ENCODE measurements at places on chromosomes 1 and 21. TPM values are rescaled to one million over a fixed set of nuclear protein-coding genes. Genes with fewer than 3 reads are reported as not detected.

DNA sequence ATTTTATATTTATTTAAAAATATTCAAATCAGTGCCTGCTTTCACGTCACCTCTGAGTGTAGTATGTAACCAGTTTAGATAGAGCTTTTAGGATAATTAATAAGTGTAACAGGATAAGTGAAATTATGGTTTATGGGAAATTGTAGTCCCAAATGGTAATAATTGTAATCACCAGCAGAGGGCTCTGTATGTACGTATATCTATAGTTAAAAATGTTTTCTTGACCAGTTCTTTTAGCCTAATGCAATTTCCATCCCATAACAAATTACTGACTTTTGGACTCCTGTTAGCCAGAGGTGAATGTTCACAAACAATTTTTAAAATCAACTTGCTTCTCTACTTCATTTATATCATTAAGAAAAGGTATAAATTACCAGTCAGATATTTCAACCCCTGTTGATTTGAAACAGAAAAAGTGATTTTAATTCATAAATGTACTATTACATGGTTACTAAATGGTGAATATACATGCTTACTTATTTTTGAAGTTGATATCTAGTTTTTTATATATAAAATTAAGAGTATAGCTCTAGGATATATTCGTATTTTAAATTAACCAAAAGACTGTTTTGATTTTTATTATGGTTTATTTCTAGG lies 25.3 kb downstream of the SLC30A7 start:
- peak; percentile 83 for DNase-seq

- DNase-seq = no peak
Measured at GRCh38 chr1:54069791-54070170, 16.4 kb downstream of the TCEANC2 start.

DNA sequence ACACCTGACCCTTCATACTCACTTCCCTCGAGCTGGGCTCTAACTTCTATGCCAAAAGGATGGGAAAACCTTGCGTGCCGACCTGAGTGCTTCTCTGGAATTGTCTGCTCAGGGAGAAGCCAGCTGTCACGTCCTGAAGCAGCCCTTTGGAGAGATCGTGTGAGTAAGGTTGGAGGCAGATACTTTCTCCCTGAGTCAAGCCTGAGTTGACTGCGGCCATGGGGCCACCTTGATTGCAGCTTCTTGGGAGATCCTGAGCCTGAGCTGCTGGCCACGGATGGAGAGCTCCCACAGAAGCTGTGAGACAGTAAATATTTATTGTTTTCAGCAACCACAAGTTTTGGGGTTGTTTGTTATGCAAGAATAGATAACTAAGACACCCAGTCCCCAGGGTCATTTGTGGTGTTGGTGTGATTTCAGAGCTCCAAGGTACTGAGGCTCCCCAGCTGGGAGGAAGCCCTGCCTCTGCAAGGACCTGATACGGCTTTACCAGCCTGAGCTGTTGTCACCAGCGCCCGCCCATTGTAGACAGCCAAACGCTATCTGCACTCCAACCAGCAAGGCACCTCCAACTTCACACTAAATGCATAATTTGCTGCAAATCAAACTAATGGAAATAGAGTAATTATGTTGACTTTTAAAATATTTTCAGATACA lies 531.6 kb downstream of the PTPRU start:
- DNase-seq = no peak

- no peak for DNase-seq
Measured at GRCh38 chr1:159352436-159352835, 50.3 kb downstream of the FCER1A start.

The NR1I3 gene
- not detected for total RNA-seq

The CD48 gene
- total RNA-seq = not detected
